ENCODE measurements at places on chromosomes 5 and 9. TPM values are rescaled to one million over a fixed set of nuclear protein-coding genes. Genes with fewer than 3 reads are reported as not detected.

FLT4 gene
- 2.0 TPM for total RNA-seq

SPINK4 gene
- not detected for total RNA-seq

ZCCHC7 gene
- total RNA-seq, result 25.3 TPM

- H3K27me3 ChIP-seq, result no peaks in the 10 kb centered on the region
- no peaks in the 10 kb centered on the region for H3K4me1 ChIP-seq
- no peaks in the 10 kb centered on the region for H3K36me3 ChIP-seq
Observed at GRCh38 chr5:110169461-110169860, 479.7 kb downstream of the MAN2A1 start.

DNA sequence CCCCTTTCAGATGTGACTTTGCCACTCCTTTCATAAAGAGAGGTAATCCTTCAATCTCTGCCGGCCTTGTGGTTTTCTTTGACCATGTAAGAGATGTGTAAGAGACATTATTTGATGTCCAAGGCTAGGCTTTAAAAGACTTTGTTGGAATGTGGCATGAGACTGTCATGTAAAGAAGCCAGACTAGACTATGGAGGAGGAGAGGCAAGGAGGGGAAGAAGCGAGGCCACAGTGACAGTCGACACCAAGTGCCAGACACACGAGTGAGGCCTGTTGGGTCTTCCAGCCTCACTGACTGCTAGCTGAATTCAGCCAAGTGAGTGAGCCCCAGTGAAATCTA is 1013.3 kb downstream of the MAT2B start:
- H3K27me3 ChIP-seq, result no peaks in the 10 kb centered on the region
- H3K27ac ChIP-seq, result no peak overlapping the region
- DNase-seq, result no peak
- no peaks in the 10 kb centered on the region for H3K36me3 ChIP-seq
- H3K4me3 ChIP-seq, result no peak overlapping the region

- H3K27me3 ChIP-seq, result no peaks in the 10 kb centered on the region
- no peak for DNase-seq
- H3K4me1 ChIP-seq, result peaks cover 4% of the 10 kb centered on the region
- H3K4me3 ChIP-seq, result no peak overlapping the region
- H3K36me3 ChIP-seq, result peaks cover 60% of the 10 kb centered on the region
- H3K27ac ChIP-seq, result peak overlapping the region; percentile 45
Observed at GRCh38 chr9:19116107-19116790, 11.0 kb downstream of the PLIN2 start.

GRCh38 chr9:91303741-91304415 is 57.8 kb downstream of the AUH start:
- peaks cover 31% of the 10 kb centered on the region for H3K4me1 ChIP-seq
- H3K4me3 ChIP-seq, result no peak overlapping the region
- no peak overlapping the region for H3K27ac ChIP-seq
- peaks cover 42% of the 10 kb centered on the region for H3K36me3 ChIP-seq
- no peaks in the 10 kb centered on the region for H3K27me3 ChIP-seq

GRCh38 chr5:178293815-178294214 is 61.2 kb upstream of the PHYKPL start:
- no peak overlapping the region for H3K27ac ChIP-seq
- H3K4me1 ChIP-seq, result no peaks in the 10 kb centered on the region
- H3K27me3 ChIP-seq, result no peaks in the 10 kb centered on the region
- H3K4me3 ChIP-seq, result no peak overlapping the region

- peaks cover 9% of the 10 kb centered on the region for H3K4me1 ChIP-seq
- peaks cover 1% of the 10 kb centered on the region for H3K36me3 ChIP-seq
- H3K27me3 ChIP-seq, result peaks cover 38% of the 10 kb centered on the region
- no peak overlapping the region for H3K4me3 ChIP-seq
- DNase-seq, result no peak
- no peak overlapping the region for H3K27ac ChIP-seq
Observed at GRCh38 chr9:127219520-127219919, 45.1 kb upstream of the GARNL3 start.

ADAMTSL2 gene
- total RNA-seq, result not detected

GRCh38 chr9:116156621-116157314 is 3.2 kb downstream of the PAPPA start:
- peaks cover 2% of the 10 kb centered on the region for H3K36me3 ChIP-seq
- H3K4me1 ChIP-seq, result peaks cover 7% of the 10 kb centered on the region
- no peak for DNase-seq
- H3K27ac ChIP-seq, result no peak overlapping the region
- no peak overlapping the region for H3K4me3 ChIP-seq
- H3K27me3 ChIP-seq, result peaks cover 65% of the 10 kb centered on the region

GRCh38 chr9:131423171-131423581 is 29.3 kb downstream of the PRRC2B start:
- H3K4me3 ChIP-seq, result no peak overlapping the region
- peaks cover 22% of the 10 kb centered on the region for H3K36me3 ChIP-seq
- no peaks in the 10 kb centered on the region for H3K27me3 ChIP-seq
- H3K27ac ChIP-seq, result peak overlapping the region; percentile 30

- peaks cover 11% of the 10 kb centered on the region for H3K36me3 ChIP-seq
- no peak for DNase-seq
- H3K27me3 ChIP-seq, result no peaks in the 10 kb centered on the region
Observed at GRCh38 chr5:10653043-10653442, 89.2 kb downstream of the ANKRD33B start.

RASGEF1C gene
- not detected for total RNA-seq

GRCh38 chr9:109311731-109312130 is 9.1 kb downstream of the EPB41L4B start:
- H3K4me3 ChIP-seq, result no peak overlapping the region
- no peaks in the 10 kb centered on the region for H3K36me3 ChIP-seq
- H3K27me3 ChIP-seq, result peaks cover 62% of the 10 kb centered on the region
- H3K4me1 ChIP-seq, result peaks cover 4% of the 10 kb centered on the region
- H3K27ac ChIP-seq, result no peak overlapping the region

DNA sequence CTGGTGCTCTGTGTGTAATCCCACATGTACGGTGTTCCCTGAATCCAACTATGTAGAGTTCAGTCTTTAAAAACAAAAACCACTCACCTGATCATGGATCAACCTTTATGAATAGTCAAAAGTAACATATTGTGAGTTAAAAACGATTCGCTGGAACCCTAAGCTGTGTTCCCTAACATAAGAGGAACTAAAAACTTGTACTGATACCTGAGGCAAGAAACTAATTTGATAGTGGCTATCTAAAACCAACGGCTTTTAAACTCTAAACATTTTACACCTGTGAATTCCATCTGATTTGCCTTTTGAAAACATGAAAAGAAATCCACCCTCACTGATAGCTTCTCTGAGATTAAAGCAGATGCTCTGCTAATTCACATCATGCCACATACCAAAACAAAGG is 101.5 kb downstream of the DEPDC1B start:
- H3K4me3 ChIP-seq, result peak overlapping the region; percentile 15
- peaks cover 22% of the 10 kb centered on the region for H3K36me3 ChIP-seq
- no peaks in the 10 kb centered on the region for H3K27me3 ChIP-seq
- no peak for DNase-seq

DNA sequence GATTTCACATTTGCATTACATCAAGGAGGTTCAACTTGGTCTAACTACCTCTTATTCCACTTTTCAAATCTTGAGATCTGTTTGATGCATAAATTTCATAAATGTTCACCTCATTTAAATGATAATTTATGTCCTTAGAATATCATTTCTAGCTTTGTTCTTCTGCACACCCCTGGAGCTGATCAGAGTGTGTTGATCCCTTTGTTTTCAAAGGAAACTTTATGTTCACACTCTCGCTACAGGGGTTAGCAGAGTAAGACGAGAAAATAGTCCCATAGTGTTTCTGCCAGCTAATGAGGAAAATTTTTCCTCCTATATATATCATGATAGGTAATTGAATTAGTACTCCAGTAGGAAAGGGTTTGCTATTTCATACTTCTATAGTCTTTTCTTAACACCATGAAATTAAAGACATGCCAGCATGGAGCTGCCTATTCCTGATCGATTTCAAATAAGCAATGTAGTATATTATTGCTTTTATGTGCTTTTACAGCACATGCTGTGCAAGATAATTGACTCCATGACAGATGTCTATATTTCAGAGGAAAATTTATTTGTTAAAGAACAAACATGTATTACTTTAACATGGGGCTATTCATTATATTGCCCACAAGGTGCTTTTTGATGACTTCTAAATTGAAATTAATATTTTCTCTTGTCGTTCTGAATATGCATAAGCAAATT is 4.8 kb upstream of the PAM start:
- H3K36me3 ChIP-seq, result no peaks in the 10 kb centered on the region
- H3K27me3 ChIP-seq, result peaks cover 2% of the 10 kb centered on the region
- H3K4me1 ChIP-seq, result peaks cover 26% of the 10 kb centered on the region
- H3K27ac ChIP-seq, result no peak overlapping the region
- no peak for DNase-seq
- no peak overlapping the region for H3K4me3 ChIP-seq

DNA sequence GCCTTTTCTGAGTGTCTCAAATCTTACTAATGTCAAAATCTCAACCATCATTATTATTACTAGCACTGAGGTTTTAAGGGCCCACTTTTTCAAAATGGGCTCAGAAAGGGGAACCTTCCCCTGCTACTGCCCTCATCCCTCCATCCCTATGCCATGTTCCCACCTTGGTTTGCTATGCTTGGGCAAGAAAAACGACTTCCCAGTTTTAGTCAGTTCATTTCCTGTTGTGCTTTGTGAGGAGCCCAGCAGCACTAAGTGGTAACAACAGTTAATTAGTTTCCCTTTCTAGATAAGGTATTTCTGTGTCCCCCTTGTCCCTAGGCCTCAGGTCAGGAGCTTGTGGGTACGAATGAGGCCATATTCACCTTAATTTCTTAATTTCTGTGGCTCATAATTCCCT is 595.2 kb downstream of the RAB3C start:
- H3K4me3 ChIP-seq, result no peak overlapping the region
- peak overlapping the region; percentile 79 for H3K27ac ChIP-seq
- DNase-seq, result no peak
- peaks cover 25% of the 10 kb centered on the region for H3K4me1 ChIP-seq

DNA sequence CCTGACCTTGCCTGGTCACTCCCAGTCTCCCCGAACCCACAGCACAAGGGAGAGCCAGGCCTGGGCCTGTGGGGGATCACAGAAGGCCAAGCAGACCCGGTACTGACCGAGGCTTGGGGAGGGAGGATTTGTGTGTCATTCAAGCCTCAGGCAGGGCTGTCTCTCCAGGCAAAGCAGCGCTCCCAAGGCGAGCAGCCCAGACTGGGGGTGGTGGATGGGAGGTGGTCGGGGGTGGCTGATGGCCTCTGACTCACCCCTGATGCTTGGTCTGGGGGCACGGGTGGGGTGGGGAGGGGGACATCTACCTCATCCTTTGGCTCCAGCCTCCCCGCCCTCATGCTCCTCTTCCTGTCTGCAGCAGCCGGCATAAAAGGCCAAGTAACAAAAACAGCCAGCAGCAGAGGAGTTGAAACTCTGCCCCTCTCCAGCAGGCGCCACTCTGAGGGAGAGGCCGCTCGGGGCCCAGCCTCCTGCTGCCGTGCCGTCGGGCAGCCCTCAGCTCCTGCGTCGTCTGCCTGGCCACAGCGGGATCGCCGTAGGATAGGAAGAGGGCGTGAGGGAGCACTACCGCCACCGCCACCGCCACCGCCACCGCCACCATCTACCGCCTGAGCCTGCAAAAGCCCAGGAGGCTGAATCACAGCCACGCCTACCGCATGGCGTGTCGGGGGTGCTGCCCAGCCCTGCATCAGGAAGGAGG is 166.0 kb downstream of the OLFM1 start:
- H3K36me3 ChIP-seq, result no peaks in the 10 kb centered on the region
- H3K27ac ChIP-seq, result no peak overlapping the region
- no peaks in the 10 kb centered on the region for H3K4me1 ChIP-seq
- no peak overlapping the region for H3K4me3 ChIP-seq

DNA sequence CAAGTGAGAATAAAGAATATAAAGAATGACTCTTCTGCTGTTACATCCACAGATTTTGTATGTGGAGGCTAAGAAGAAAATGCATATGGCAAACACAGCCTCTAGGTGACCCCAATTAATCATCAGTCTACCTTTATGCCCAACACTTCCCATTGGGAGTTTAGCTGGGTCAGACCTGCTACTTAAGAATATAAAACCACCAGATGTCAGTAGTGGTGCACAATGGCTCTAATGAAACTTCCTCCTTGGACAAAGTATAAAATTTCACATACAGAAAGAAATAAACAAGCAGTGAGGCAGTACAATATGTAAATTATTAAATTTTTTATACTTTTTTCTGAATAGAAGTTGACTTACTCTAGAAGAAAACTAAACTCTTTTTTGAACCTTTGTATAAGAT is 539.9 kb downstream of the BRINP1 start:
- no peak for DNase-seq
- H3K27me3 ChIP-seq, result no peaks in the 10 kb centered on the region
- H3K4me3 ChIP-seq, result no peak overlapping the region
- no peaks in the 10 kb centered on the region for H3K4me1 ChIP-seq

SMIM33 gene
- total RNA-seq, result 0.37 TPM

DNA sequence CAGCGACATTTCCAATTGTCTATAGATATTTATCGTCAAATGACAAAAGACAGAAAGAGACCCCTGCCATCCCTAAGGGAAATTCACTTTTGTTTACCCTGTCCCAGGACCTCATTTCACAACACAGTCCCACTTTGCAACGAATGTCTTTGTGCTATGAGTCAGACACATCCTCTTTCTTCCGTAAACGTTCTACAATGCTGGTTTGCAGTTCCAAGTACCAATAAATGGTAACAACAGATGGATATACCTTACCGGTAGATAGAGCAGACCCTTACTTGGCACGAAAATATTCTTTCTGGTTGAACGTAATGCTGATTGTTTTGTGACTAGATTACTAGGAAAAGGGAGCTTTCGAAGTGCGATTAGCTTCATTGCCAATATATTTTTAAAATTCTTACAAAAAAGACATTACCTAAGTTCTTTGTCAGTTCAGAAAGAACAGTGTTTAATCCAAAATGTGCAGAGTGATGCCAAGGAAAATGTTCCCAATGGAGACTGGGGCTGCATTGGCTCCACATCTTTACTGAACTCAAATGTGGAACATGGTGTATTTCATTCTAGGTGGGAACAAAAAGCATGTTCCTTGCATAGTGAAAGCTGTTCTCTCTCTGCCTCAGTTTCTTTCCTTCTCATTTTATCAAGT is 202.5 kb upstream of the SLC27A6 start:
- no peak overlapping the region for H3K4me3 ChIP-seq
- H3K4me1 ChIP-seq, result no peaks in the 10 kb centered on the region
- H3K36me3 ChIP-seq, result no peaks in the 10 kb centered on the region
- no peak for DNase-seq
- no peaks in the 10 kb centered on the region for H3K27me3 ChIP-seq

GRCh38 chr5:76718381-76718832 is 2.5 kb downstream of the F2R start:
- peaks cover 26% of the 10 kb centered on the region for H3K27me3 ChIP-seq
- no peak overlapping the region for H3K27ac ChIP-seq
- H3K36me3 ChIP-seq, result peaks cover 2% of the 10 kb centered on the region

DNA sequence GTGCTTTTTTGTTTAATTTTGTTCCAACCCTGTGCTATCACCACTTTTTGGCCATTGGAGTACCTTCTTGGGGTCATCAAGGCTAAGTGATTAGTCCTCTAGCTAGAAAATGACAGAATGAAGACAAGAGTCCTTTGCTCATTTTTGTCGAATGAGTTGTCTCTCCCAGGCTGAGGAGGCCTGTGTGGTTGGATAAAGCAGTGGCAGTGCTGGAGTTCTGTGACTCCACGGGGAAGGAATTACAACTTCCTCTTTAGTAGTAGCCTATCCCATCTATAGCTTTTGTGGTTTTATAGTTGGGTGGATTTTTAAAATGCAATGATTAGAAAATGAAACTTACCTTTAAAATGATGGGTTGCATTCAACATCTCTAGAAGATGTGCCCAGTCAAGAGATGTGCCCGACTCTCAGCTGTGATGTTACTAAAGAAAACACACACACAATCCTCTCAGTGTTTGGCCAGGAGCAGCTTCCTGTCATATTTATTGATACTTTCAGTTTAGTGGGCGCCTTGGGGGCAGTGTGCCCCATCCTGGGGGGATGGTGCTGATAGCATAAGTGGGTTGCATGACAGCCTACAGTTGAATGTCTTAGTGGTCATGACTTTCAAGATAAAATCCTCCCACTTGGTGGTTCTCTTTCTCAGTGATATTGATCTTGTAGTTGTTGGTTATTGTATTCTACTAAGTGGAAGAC is 11.9 kb downstream of the OTULINL start:
- DNase-seq, result peak; percentile 79
- H3K4me3 ChIP-seq, result peak overlapping the region; percentile 78

All from activated CD4-positive, alpha-beta T cell treated with anti-CD3 and anti-CD28 coated beads, Interleukin-2, amount 10 ng/mL, durations not matched to agents 24 days and 14 days (primary cell).